ENCODE measurements at places on chromosomes 2 and 18.
A peak's percentile ranks its signal among the peaks of the same experiment; 100 is the strongest.

GRCh38 chr18:63091671-63092364 lies 227.8 kb downstream of the BCL2 start:
- DNase-seq = no peak

DNA sequence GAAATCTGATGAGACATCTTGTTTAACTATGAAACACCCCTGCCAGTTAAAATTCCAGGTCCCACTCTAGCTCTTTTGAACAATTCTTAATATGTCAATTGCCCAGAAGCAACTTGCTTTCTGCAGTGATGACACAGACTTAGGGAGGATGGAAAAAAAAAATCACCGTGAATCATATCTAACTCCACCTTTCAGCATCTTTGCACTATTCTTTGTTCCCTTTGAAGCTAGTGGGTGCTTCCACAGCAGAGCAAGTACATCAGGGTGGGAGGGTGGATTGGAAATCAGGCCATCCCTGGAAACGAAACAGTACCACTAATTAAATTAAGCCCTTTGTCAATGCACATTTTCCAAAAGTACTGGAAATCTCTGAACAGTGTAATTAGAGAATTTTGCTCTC lies 324.3 kb upstream of the MEIS1 start:
- no peak for DNase-seq

- no peak for DNase-seq
These were observed 31.0 kb downstream of the TTC32 start for GRCh38 chr2:19870792-19871191.

GRCh38 chr2:121736140-121736461 lies 574 bp downstream of the NIFK start:
- DNase-seq = peak; percentile 16

DNA sequence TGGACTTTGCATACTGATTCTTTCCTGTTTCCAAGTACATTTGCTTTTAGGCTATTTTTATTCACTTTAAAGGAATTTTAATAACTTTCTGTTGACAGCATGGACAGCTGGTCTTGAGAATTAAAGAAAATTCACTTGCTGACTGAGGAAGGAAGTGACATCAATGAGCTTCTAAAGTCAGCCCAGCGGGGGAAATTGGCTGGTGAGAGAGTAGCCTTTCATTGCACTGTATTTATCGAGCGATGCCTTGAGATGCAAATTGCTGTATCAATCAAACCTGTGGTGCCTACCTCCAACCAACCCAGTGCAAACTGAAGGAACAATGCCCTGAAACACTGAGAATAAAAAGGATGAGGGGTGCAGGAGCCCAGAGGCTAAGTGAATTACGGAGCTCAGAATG lies 91.4 kb upstream of the AQP4 start:
- no peak for DNase-seq

- no peak for DNase-seq
These were observed 825.2 kb downstream of the METTL4 start for GRCh38 chr18:1746131-1746530.

GRCh38 chr2:96374211-96374951 lies 38.8 kb downstream of the NCAPH start:
- no peak for DNase-seq

GRCh38 chr18:76604108-76604934 lies 109.3 kb upstream of the ZNF516 start:
- DNase-seq = no peak

DNA sequence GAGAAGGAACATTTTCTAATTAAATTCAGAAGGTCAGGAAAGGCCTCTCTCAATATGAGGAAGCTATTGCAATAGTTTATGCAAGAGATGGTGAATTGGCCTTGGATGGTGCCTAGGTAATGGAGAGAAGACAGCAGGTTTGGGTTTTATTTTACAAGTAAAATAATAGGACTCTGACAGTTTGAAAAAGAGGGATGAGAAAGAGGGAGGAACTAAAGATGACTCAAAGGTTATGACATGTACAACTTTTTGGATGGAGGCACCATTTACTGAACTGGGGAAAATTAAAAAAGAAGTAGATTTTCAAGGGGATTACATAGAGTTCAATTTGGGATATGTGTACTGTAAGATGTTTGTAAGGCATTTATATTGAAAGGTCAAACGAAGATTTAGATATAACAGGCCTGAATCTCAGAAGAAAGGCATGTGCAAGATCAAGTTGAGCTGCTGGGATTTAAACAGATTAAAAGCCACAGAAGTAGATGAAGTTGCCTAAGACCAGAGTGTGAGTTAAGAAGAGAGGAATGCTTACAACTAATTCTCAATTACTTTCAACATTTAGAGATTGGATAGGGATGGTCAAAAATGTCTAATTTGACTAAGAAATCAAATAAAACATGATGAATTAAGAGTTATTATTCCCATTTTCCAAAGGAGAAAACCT lies 12.3 kb upstream of the ASNSD1 start:
- no peak for DNase-seq

DNA sequence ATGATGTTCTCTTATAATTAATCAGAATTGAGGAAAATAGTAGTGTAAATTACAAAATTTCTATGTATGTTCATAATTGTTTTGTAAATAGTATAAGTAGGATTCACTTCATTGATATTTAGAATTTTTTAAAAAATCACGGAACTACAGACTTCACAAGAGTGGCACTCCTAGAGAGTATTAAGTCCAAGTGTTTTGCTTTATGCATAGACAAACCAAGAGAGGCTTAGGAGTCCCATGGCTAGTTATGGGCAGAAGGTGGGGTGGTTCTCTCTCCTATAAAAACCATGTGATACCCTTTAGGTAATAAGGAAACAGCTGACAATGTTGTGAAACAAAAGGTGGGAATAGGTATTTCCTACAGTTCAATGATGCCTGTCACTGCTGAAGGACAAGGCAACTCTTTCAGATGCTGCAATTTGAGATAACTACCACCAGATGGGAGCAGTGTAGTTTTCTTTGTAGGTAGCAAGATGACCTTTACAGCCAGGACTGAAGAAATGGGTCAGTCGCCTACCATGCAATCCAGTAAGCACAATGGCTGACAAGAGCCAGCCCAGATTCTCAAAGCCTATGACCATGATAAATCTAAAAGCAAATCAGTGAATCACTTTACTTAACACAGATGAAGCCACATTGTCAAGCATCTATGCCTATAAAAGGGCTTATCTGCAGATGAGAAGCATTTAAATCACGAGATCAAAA lies 83.9 kb downstream of the AAK1 start:
- DNase-seq = peak; percentile 66

- DNase-seq = no peak
These were observed 67.8 kb upstream of the EPAS1 start for GRCh38 chr2:46229134-46230063.

GRCh38 chr2:210461401-210461800 lies 15.2 kb downstream of the LANCL1 start:
- no peak for DNase-seq

DNA sequence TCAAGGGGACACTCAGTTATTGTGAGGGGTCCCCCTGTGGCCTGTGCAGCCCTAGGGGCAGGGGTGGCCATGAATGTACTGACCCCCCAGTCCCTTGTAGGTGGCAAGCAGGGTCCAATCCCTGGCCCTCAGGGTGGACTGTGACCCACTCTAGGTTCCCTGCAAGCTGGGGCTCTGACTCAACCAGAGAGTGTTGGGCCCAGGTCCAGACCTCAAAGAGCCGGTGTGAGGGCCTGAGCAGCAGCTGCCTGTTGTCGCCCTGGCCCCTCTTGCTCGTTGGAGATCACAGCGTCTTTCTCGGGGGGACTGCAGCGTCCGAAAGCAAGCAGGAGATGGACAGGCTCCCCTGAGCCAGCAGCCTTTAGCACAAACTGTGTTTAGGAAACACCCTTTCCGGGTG lies 66.8 kb upstream of the ATG16L1 start:
- DNase-seq = no peak

- DNase-seq = peak; percentile 13
These were observed 1544.4 kb downstream of the LRP1B start for GRCh38 chr2:140586379-140586778.

DNA sequence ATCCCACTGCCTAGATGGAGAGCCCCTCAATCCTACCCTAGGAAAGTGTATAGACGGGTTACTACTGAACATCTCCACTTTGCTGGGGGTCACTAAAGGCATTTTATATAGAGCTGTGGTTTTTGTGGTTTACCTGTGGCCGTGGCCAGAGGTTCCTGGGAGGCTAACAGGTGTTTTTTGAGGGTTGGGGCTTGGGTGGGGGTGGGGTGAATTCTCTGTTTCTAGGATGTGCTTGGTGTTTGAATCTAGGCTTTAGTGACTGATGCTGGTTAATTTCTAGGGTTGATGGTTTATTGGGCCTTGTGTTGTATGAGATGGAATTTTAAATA lies 7.7 kb downstream of the HOXD8 start:
- no peak for DNase-seq

DNA sequence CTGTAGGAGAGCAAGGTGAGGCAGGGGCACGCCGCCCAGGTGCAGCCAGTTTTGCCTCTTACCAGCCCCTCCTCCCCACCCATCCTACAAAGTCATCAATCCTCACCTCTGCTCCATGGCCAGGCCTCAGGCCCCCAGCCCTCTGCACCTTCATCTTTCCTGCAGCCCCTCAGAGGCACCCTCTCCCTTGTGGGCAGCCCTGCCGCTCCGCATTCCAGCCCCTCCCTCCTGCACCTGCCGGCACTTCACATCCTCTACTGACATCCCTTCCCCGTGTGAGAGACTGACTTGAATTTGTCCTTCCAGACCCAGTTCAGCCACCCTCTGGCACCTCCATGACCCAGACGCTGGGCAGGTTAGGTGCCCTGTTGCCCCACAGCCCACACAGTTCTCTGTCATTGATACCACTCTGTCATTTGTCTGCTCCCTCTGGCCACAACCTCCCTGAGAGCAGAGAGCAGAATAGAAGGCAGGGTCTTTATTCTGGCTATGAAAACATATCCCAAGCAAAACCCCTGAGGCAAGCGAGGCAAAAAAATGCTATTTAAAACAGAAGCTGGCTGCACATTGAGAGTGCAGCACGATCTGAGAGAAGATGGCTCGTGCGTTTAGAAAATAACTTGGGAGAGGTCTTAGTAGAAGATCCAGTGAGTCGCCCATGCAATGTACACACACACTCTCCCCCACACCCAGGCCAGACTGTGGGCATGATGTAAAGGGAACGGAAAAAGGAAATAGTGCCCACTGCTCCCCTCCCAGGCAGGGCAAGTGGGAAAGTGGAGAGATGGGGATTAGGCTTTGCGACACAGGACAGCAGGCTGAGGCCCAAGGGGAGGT lies 25.9 kb downstream of the SDC1 start:
- no peak for DNase-seq

DNA sequence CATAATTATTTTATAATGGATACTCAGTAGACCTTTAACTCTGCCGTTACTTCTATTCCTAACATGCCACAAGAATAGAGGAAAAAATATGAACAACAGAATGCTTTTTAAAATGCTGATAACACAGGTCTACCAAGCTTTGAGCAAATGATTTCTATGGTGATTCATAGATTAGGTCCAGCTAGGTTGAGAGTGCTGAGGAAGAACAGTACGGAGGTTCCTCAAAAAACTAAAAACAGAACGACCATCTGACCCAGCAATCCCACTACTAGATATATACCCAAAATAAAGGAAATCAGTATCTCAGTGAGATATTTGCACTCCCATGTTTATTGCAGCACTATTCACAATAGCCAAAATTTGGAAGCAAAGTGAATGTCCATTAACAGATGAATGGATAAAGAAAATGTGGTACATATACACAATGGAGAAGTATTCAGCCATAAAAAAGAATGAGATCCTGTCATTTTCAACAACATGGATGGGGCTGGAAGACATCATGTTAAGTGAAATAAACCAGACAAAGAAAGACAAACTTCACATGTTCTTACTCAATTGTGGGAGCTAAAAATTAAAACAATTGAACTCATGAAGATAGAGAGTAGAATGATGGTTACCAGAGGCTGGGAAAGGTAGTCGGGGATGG lies 111.6 kb upstream of the SERTAD2 start:
- no peak for DNase-seq

GRCh38 chr2:147430408-147430807 lies 414.4 kb upstream of the ACVR2A start:
- no peak for DNase-seq

GRCh38 chr2:192500550-192501200 lies 305.9 kb upstream of the TMEFF2 start:
- DNase-seq = peak; percentile 70

GRCh38 chr18:78587626-78588600 lies 391.7 kb upstream of the SALL3 start:
- DNase-seq = no peak

DNA sequence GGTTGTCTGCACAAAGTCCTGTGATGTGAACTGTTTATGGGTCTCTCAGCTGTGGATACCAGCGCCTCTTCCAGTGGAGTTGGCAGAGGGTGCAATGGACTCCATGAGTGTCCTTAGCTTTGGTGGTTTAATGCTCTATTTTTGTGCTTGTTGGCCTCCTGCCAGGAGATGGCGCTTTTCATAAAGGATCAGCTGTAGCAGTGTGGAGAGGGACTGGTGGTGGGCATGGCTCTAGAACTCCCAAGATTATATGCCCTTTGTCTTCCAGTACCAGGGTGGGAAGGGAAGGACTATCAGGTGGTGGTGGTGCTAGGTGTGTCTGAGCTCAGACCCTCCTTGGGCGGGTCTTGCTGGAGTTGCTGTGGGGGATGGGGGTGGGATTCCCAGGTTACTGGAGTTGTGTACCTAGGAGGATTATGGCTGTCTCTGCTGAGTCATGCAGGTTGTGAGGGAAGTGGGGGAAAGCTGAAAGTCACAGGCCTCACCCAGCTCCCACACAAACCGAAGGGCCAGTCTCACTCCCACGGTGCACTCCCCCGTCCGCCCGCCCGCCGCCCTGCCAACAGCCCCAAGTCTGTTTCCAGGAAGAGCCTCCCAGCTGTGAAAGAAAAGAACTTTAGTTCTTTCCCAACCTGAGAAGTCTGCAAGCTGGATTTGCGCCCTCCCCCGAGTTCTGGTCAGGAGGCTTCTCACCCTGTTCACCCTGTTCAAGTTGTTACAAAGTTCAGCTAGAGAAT lies 108.1 kb downstream of the MARCO start:
- no peak for DNase-seq

- no peak for DNase-seq
These were observed 17.0 kb upstream of the NFATC1 start for GRCh38 chr18:79378536-79379250.

DNA sequence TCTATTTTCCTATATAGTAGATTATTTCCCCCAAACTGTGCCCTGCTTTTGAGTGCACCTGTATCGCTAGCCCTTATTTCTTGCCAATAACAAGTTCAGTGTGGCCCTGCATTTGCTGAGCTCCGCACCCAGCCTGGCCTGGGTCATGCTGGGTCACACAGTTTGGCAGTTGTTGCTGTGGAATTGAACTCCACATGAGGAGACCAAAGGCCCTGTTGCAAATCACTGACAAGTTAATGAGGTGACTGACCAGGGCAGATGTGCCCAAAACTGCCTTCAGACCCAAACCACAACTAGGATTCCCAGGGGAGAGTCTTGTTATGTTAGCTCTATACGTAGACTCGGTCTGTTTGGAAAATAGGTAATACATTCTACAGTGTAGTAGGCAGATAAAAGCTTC lies 31.0 kb downstream of the COL4A4 start:
- DNase-seq = no peak
